ENCODE measurements at places on chromosomes 5 and 9.

DNA sequence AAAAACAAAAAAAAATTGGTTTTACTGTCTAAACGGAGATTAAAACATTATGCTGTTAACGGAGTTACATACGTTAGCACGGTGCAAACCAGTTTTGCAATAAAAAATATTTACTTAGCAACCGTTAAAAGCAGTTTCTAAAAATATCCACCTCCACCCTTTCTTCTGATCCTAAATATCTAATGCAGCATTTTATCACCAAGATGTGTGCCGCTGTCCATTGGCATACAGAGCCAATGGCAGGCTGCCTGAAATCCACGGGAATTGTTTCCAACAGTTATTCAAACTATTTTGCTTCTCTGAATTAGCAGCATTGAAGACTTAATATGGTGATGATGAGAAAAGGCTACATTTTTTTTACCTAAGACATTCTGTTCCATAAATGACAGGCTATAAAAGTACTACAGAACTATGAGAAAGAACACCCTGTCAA lies 61.6 kb downstream of the CSNK1A1 start:
- DNase-seq, result no peak

DNA sequence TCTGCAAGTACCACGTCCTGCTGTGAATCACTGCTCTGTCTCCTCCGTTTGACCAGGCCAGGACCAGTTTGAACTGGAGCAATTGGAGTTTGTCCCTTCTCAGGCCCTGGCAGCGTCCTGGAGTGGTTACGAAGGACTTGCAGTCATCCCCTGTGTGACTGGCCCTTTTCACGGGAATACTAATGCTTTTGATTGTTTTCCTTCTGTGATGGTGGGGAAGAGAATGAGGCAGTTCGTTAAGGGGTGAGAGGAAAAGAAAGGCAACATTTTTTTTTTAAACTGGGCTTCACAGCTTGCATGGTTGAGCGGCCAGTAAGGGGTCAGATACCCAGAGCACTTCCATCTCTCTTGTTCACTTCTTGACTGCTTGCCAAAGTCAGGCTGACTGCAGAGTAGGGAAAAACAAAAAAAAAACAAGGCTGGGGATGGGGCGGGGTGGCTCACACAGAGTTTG lies 153.5 kb upstream of the STK32A start:
- no peak for DNase-seq

DNA sequence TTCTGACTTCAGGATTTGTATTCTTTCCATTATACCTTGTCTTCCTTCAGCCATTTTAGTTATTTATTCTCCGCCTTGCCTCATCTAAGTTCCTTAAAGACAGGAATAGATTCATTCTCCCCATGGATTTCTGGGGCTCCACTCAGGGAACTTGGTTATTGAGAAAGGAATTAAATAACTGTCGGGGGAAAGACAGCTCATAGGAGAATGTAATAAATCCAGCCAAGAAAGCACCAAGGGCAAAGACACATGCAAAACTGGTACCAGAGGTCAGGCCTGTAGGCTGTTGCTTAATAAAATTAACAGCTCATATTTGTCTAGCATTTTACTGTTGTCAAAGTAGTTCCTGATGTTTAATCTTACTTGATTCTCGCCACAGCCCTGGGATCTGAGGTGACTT lies 357.2 kb downstream of the TMEM38B start:
- no peak for DNase-seq

DNA sequence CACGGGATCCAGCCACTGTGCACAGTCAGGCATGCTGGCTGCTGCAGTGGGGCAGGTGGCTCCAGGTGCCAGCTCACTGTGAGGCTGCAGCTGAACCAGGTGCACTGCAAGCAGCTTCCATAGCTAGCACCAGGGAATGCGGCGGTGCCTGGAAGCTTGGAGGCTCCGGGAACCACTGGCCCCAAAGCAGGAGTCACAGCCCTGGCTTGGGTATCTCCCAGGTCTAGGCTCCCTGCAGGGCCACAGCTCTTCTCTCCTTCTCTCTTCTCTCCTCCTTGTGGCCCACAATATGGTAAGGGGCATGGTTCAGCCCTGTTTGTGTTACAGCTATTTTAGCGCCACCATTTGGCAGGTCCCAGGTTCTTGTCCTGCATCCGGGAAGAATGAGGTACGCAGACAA lies 6.7 kb upstream of the MTMR12 start:
- no peak for DNase-seq

DNA sequence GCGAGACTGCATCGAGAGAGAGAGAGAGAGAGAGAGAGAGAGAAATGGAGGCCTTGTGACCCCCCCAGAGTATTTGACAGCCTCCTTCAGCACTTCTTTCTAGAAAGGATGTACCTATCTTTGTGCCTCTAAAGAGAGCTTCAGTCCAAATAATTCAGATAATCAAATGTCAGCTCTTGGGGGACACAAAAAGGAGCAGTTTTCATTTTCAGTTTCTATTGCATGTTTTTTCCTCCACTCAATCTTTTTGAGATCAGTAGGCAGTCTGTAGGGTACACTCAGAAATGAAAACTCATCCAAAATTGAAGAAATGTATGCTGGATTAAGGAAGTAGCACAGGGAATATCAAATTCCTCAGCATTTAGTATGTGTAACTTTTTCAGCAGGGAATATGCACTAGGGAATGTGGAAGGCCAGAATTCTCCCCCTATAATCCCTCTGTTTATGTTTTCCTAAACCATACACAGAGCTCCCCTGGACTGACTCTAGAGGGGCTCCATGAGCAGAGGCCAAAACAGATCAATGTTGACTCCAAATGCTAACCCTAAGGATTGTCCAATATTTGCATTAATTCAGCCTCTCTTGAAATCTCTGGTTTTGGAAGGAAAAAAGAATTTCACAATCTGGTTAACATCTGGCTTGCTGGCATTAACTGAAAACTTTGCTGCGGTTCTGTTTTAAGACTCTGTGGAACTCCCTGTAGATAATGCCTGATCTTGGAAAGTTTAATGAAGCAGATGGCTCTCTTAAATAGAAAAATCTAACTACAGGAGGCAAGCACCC lies 250.1 kb downstream of the CEMIP2 start:
- DNase-seq, result no peak

GRCh38 chr5:15946026-15946425 lies 233.6 kb downstream of the MARCHF11 start:
- DNase-seq, result no peak

DNA sequence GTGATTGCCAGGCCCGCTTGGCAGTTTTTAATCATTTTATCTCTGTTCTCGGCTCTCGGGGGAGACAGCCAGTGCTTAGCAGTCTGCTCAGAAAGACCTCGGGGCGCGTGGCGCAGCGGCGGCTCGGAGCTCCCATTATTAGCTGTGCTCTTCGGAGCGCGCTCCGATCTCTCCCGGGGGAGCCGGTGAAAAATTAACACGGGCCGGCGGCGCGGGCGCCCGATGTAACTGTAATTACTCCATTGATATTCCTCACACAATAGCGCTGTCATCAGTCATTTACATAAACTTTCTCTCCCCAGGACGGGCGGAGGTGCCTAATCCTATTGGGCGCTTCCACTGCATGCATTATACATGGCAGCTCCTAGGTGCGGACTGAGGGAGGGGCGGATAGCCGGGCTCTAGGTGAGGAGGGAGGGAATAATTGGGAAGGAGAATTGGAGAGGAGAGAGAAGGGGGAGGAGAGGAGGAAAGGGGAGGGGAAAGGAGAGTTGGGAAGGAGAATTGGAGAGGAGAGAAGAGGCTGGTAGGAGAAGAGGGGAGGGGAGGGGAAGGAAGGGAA lies 24.9 kb downstream of the LMX1B start:
- no peak for DNase-seq

- no peak for DNase-seq
Observed at GRCh38 chr9:38339496-38339895, 53.0 kb upstream of the ALDH1B1 start.

DNA sequence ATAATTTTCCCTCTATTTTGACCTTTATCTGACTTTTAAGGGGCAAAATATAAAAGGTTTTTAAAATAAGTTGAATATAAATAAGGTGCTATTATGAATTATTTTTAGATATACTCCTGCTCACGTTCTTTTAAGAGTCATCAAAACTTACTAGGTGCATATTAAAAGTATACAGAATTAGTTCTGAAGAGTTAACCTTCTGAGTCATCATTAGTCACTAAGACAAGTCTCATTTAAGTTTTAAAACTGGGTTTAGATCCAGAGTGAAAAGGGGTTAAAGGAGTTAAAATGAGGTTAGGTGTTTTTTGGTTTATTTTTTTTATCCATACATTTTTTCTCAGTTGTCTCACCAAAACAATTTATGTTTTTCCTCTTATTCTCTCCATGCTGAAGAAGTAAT lies 41.7 kb downstream of the SMIM15 start:
- no peak for DNase-seq

DNA sequence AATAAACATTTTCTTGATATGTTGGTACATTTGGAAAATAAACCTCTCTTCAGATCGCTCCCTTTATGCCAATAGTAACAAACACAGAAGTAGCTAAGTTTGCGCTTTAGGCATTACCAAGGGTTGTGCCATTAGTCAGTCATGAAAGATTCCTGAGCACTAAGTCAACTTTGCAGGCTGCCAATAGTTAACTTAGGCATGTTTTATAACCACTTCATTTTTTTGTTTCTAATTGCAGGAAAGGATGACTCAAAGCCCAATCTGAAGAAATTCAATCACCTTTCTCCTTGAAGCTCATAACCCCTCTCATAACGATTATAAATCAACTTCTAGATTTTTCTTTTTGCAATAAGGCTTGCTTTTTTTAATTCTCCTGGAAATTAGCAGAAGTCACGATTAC lies 517.0 kb downstream of the AGTPBP1 start:
- no peak for DNase-seq

- peak; percentile 15 for DNase-seq
Observed at GRCh38 chr9:77021291-77021894, 1.9 kb downstream of the FOXB2 start.

- DNase-seq, result no peak
Observed at GRCh38 chr5:180817893-180818674, 15.5 kb upstream of the MGAT1 start.

- DNase-seq, result no peak
Observed at GRCh38 chr5:145787507-145787906, 47.6 kb downstream of the PRELID2 start.

GRCh38 chr5:89513299-89514044 lies 630.5 kb upstream of the MEF2C start:
- DNase-seq, result no peak

DNA sequence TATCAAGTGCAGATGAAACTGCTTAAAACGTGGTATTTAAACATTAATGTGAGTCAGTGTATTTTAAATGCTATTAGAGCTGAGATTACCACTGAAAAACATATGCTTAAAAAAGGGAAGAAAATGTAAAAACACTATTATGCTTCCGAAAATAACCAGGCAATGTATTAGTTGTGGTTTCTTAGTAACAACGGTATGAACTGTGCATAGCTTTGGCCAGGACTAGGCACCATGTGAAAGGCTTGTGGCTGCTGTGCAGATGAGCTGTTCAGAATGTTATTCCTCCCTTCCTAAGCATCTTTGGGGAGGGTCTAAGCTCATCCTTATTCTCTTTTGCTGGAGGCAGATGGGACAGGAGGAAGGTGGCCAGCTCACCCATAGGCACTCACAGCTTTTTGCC lies 84.9 kb downstream of the NTRK2 start:
- no peak for DNase-seq

DNA sequence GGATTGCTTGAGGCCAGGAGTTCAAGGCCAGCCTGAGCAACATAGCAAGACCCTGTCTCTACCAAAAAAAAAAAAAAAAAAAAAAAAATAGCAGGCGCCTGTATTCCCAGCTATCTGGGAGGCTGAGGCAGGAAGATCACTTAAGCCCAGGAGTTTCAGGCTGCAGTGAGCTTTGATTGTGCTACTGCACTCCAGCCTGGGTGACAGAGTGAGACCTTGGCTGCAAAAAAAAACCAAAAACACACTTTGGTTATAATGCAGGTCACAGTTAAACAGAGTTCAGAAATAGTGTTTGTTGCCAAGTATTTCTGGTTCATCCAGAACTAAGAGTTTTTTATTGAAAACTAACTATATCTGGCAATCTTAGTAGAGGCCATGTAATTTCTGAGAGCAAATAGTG lies 24.1 kb upstream of the IL6ST start:
- no peak for DNase-seq

DNA sequence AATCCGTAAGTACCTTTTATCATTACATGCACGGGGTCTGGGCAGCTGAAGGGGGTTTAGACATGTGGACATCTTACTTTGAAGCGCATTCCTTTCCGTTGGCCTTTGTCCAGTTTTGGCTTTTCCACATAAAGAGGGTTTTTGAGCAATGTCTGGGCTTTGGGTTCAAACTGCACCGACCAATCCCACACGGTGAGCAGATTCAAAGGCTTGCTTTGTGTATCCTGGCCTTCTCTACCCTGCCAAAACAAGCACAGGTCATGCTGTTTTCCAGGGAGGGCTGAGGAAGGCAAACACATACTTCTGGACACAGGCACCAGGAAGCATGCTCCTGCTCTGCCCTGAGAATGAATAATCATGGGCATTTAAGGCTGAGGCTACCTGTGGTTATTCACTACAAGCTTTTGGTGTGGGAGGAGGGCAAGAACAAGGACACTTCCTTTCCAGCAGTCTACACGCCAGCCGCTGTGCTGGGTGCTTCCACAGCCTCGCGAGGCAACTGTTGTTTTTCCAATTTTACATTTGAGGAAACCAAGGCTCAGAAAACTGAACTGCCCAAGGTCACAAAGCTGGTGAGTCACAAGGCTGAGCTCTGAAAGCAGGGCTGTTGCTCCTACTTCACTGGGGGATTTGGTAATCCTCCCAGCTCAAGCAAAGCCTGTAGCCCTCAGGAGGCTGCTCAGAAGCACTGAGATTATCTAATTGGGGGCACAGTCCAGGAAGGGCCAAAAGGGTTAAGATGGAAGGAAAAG lies 59.8 kb upstream of the GOLPH3 start:
- no peak for DNase-seq

GRCh38 chr5:117177302-117177701 lies 602.7 kb upstream of the SEMA6A start:
- no peak for DNase-seq

DNA sequence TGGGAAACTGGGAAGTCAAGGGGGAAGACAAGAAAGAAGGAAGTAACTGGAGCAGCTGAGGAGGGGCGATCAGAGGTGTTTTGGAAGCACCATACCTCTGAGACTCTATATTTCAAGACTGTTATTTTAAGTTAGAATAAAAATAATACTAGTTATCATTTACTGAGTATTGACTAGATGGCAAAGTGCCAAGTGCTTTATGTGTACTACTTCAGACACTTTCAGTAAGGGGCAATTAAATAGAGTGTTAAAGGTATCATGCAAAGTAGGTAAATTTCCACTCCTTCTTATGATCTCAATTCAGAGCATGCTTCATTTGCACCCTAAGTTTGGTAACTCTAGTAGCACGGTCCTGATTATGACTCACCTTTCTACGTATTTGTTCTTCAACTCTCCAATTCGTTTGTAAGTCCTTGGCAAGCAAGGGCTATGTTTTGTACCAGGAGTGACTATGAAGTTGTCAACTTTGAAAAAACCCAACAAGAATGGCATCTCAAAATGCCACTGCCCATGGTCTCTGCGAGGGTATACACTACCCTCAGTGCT lies 152.4 kb upstream of the RAPGEF1 start:
- DNase-seq, result no peak

GRCh38 chr5:177620560-177620959 lies 20.6 kb downstream of the B4GALT7 start:
- no peak for DNase-seq

- DNase-seq, result no peak
Observed at GRCh38 chr5:89269721-89270120, 386.7 kb upstream of the MEF2C start.

GRCh38 chr9:91085517-91086291 lies 276.0 kb downstream of the AUH start:
- no peak for DNase-seq

All from activated CD4-positive, alpha-beta T cell treated with anti-CD3 and anti-CD28 coated beads for 36 hours (primary cell).